HuH-7.5 (cell line): ENCODE measurements at places on chromosomes 5 and 9.

DNA sequence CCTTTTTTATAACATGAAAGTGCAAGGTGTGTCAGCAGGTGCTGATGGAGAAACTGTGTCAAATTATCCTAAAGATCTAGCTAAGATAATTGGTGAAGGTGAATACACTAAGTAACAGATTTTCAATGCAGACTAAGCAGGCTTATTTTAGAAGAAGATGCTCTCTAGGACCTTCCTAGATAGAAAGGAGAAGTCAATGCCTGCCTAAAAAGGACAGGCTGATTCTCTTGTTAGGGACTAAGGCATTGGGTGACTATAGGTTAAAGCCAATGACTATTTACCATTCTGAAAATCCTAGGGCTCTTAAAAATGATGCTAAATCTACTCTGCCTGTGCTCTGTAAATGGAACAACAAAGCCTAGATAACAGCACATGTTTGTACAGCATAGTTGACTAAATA is 1682.4 kb downstream of the MAT2B start:
- DNase-seq = no peak

DNA sequence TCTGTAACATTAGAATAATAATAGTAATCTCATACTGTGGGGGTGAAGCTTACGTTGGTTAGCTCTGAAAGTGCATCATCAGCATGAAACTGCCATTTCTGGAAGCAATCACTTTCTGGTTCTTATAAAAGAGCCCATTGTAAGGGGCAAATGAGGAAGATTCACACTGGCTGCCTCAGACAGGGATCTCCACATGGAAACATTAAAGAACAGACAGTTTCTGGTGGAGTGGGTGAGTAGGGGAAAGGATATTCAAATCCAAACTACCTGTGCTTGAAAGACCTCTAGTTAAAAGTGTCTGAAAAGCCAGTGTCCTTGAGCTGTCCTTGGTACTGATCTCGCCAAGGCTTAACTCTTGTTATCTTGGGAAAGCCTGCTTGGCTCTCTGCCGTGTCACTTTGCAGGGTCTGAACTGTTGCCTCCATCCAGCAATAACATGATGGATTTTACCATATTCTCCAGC is 19.1 kb upstream of the SLC31A2 start:
- DNase-seq = no peak

GRCh38 chr5:43711496-43711895 is 108.5 kb downstream of the NNT start:
- DNase-seq = peak; percentile 9

GRCh38 chr5:96649681-96650540 is 12.3 kb upstream of the CAST start:
- no peak for DNase-seq

DNA sequence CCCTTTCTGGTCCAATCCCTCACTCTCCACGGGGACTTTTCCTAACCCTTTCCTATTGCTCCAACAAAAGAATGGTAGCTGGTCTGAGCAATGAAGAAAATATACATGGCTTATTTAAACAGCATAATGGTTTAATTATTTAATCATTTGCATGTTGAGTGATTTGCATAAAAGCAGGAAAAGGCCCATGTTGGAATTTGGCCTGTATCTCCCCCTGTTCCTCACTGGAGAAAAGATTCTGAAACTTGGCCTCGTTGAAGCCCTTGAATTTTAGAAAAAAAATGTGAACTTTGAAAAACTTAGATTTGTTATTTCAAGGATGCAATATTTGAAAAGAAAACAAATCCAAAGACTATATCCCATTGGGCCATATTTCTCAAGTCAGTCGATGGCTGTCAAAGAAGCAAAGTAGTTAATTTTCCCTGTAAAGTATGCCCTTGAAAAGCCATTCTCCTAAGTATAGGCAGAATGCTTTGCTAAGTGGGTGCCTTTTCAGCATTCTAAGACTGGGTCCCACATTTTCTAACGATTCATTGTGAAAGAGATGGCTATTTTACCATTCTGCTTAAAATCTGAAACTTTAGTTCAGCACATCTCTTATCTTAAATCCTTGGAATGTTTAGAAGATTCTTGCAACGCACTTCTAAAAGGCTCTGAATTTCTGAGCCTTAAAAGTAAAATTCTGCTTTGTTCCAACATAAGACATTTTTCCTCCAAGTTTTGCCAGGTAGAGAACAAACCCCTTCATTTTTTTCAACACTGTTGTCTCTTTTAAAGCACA is 428.8 kb downstream of the ARHGEF28 start:
- DNase-seq = no peak

DNA sequence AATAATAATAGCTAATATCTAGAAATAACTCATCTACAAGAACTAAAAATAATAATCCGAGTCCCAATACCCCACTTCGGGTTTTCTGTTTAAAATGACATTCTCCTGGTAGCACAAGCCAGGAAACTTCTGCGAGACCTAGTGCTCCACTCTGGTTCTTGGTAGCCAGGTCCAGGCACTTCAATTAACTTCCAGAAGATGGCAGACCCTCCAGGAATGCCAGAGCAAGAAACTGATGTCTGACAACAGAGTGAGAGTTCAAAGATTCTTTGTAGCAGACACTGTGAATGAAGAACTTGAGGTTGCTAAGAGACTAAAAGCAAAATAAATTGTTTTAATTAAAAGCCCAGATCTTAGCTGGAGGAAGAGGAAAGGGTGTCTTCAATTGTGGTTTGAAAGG is 1963.3 kb upstream of the CDH9 start:
- DNase-seq = no peak

DNA sequence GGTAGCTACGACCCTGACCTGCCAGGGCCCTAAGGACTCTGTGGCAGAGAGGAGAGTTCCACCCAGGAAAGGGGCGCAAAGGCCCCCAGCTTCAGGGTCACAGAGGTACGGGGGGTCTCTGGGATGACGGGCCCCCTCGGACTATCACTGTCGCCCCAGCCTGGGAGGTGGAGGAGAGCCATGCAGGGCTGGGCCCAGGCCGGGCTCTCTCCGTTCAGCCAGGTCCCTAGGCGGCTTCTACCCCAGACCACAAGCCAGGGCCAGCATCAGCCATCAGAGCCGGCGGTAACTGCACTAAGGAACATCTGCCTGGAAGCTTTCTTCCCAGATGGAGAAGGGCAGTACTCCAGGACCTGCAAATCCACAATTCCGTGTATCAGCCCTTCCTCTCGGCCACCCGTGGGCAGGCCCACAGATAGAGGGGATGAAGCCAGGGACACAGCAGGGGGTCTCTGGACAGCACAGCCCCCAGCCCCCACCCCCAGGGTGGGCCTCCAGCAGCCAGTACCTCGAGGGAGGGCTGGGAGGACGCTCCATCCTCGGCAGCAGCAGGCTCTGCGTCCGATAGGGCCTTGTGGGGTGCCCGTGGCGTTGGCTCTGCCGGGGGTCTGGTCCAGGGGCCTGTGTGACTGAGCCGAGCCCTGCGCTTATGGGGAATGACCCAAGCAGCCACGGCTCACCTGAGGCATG is 38.4 kb downstream of the NACC2 start:
- DNase-seq = no peak

- no peak for DNase-seq
Observed at GRCh38 chr9:69649566-69650250, 22.5 kb downstream of the APBA1 start.

- DNase-seq = no peak
Observed at GRCh38 chr5:11105696-11106095, 344.7 kb upstream of the DAP start.

DNA sequence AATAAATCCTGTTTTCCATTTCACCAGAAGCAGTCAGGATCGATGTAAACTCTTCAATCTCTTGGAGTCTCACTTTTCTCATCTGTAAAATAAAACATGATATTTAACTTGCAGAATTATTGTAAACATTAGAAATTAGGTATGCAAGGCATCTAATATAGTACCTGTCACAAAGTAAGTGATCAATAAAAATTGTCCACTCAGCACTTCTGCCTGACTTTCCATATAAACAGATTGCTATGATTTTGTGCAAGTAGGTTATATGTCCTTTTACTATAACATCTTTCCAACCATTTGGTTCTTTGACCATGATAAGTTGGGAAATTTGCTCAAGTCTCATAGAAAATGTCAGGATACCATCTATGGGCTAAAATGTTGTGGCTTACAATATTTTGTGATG is 148.8 kb upstream of the MTAP start:
- DNase-seq = no peak

DNA sequence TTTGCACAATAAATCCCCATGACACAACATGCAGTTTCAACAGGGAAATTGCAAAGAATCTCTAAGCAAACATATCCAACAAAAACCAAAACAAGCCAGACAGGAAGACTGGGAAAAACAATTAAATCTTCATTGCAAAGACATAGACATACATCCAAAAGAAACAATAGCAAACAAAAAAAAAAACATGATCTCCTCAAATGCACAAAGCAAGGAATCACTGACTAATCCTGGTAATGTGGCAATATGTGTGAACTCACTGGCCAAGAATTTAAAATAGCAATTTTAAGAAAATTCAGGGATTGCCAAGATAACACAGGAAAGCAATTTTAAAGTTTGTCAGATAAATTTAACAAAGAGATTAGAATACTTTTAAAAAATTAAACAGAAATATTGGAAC is 520.1 kb upstream of the SMC2 start:
- no peak for DNase-seq

DNA sequence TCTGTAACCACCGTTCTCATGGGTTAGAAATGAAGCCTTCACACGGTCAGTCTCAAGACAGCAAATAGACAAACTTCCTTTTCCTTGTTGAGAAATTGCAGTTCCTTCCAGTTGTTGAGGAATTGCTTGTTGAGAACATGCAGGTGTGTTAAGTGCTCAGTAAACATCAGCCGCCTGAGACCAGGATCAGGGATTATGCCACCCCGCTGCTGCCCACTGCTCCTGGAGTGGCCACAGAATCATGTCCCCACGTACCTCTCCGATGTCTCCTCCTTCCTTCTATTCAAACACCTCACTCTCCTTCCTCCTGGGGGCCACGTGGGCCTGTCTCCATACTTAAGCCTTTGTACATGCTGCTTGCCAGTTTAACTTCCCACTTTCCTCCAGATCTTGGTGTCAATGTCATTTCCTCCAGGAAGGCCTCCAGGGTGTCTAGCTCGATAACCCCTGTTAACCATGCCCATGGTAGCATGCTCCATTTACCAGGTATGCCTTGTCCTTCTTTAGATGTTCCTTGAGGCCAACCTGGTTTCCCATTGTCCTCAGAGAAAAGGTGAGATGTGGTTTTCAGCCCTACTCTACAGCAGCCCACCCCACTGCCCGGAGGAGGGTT is 33.8 kb upstream of the RPL26L1 start:
- DNase-seq = no peak

DNA sequence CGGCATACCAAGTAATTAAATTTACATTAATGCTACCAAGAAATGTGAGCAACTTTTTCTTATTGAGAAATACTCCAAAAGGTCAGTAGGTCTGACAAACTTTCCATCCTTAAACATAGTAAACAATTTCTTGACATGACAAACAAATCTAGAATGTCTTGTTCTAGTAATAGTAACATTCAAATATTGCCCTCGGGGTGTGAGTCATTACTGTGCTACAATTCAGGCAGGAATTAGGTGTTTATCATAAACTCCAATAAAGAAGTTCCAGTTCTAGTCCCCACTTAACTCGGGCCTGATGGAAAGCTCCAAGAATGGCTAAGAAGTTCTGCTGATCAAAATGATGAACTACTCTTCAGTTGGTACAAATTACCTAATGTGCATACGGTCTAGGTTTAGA is 235.6 kb upstream of the TUSC1 start:
- DNase-seq = no peak

DNA sequence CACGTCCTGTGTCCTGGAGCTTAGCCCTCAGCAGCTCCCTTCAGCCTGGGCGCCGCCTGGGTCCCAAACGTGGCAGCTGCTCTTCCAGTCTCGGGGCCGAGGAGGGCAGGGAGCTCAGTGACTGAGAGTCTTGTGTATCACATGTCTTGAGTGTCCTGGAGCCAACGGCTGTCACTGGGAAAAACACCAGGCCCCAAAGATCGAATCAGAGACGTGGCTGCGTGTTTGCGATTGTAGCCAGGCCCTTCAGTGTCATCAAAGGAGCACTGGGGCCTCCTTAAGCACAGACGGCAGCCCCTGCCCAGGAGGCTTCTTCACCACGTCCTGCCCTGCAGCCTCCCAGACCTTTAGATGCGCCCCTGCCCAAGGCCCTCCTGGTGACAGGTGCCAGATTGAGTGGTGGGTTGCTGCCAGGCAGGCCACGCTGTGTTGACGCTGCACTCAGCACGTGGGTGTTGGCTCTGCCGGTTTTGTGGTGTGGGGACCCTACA is 5.7 kb upstream of the EXOC3 start:
- no peak for DNase-seq

DNA sequence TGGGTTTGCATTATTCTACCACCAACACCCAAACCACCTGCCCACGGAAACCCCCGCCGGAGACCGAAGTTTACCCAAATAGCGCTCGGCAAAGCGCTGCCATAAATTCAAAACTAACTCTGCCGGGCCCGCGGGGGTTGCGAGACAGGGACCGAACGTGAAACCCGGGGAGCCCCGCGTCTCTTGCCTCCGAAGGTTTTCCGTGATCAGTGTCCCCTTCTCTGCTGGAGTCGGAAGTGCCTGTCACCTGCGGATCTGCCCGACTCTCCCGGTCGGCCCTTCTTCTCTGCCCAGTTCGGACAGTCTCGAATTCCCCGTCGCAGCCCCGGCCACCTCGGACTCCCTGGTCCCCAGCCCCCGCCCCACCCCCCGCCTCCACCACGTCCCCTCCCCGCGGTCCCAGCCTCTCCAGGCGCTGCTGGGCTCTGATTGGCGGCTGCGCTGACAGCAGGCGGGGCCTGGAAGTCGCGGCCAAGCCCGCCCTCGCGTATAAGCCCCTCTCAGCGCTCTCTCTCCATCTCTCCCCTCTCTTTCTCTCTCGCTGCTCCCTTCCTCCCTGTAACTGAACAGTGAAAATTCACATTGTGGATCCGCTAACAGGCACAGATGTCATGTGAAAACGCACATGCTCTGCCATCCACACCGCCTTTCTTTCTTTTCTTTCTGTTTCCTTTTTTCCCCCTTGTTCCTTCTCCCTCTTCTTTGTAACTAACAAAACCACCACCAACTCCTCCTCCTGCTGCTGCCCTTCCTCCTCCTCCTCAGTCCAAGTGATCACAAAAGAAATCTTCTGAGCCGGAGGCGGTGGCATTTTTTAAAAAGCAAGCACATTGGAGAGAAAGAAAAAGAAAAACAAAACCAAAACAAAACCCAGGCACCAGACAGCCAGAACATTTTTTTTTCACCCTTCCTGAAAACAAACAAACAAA is at the start of gene RORB:
TSS of gene RORB (plus strand) at position 517 of the 929 bp plus-strand sequence. CDS start 642 bp downstream, outside the sequence.
- DNase-seq = peak; percentile 85

DNA sequence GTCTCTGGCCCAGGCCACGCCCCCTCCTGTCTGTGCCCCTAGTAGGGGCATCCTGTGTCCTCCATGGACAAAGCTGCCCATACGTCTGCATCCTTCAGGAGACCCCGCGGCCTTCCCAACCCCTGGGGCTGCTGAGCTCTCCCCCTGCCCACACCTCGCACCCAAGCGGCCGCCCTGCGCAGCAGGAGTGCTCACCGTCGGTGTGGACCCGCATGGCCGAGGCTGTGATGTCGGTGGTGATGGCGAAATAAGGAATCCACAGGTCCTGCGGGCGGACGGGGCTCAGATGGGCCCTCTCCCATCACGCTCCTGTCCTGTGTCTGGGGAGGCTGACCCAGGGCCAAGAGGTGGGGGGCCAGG is 4.8 kb upstream of the NSMF start:
- DNase-seq = no peak

- DNase-seq = no peak
Observed at GRCh38 chr5:10151656-10152055, 98.0 kb downstream of the ATPSCKMT start.
